ENCODE measurements at places on chromosomes 12 and 14. TPM values are rescaled to one million over a fixed set of nuclear protein-coding genes. Genes with fewer than 3 reads are reported as not detected.
A peak's percentile ranks its signal among the peaks of the same experiment; 100 is the strongest.

The CCDC88C gene
- total RNA-seq: 206 TPM

GRCh38 chr14:32200368-32201192 is 1.3 kb upstream of the RNU6-7 start:
- peaks cover 28% of the 10 kb centered on the region for H3K4me1 ChIP-seq
- H3K4me3 ChIP-seq: peak overlapping the region; percentile 90
- peak overlapping the region; percentile 99 for H3K27ac ChIP-seq

- H3K27me3 ChIP-seq: peaks cover 43% of the 10 kb centered on the region
- H3K27ac ChIP-seq: no peak overlapping the region
- DNase-seq: no peak
- peaks cover 5% of the 10 kb centered on the region for H3K36me3 ChIP-seq
- peaks cover 30% of the 10 kb centered on the region for H3K4me1 ChIP-seq
These were observed 295.6 kb downstream of the DPF3 start for GRCh38 chr14:72598306-72598705.

DNA sequence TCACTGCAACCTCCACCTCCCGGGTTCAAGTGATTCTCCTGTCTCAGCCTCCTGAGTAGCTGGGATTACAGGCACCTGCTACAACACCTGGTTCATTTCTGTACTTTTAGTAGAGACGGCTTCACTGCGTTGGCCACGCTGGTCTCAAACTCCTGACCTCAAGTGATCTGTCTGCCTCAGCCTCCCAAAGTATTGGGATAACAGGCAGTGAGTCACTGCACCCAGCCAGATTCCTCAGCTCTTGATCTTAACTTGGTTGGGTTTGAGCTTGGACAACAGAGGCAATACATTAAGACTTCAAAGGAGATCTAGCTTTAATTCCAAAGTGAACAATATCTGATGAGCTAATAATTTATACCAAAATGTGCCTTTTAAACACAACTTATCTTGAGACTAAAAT is 5.6 kb downstream of the DAZAP2 start:
- peaks cover 53% of the 10 kb centered on the region for H3K4me1 ChIP-seq
- H3K4me3 ChIP-seq: no peak overlapping the region
- peak overlapping the region; percentile 33 for H3K27ac ChIP-seq
- DNase-seq: no peak

The SLC5A8 gene
- total RNA-seq: not detected

- no peak overlapping the region for H3K4me3 ChIP-seq
- DNase-seq: no peak
- peaks cover under 1% of the 10 kb centered on the region for H3K27me3 ChIP-seq
- no peak overlapping the region for H3K27ac ChIP-seq
- H3K4me1 ChIP-seq: no peaks in the 10 kb centered on the region
- H3K36me3 ChIP-seq: no peaks in the 10 kb centered on the region
These were observed 5.4 kb upstream of the DPPA3 start for GRCh38 chr12:7705846-7706245.

The DIO2 gene
- total RNA-seq: not detected

The CIROP gene
- total RNA-seq: not detected

- H3K27ac ChIP-seq: no peak overlapping the region
- peaks cover under 1% of the 10 kb centered on the region for H3K36me3 ChIP-seq
- no peak for DNase-seq
- no peaks in the 10 kb centered on the region for H3K27me3 ChIP-seq
- no peak overlapping the region for H3K4me3 ChIP-seq
These were observed 268.9 kb downstream of the RAD51B start for GRCh38 chr14:68088451-68088854.

- H3K4me1 ChIP-seq: peaks cover 6% of the 10 kb centered on the region
- H3K36me3 ChIP-seq: peaks cover 12% of the 10 kb centered on the region
- no peaks in the 10 kb centered on the region for H3K27me3 ChIP-seq
- no peak for DNase-seq
These were observed 12.7 kb downstream of the PLBD2 start for GRCh38 chr12:113370923-113371682.

DNA sequence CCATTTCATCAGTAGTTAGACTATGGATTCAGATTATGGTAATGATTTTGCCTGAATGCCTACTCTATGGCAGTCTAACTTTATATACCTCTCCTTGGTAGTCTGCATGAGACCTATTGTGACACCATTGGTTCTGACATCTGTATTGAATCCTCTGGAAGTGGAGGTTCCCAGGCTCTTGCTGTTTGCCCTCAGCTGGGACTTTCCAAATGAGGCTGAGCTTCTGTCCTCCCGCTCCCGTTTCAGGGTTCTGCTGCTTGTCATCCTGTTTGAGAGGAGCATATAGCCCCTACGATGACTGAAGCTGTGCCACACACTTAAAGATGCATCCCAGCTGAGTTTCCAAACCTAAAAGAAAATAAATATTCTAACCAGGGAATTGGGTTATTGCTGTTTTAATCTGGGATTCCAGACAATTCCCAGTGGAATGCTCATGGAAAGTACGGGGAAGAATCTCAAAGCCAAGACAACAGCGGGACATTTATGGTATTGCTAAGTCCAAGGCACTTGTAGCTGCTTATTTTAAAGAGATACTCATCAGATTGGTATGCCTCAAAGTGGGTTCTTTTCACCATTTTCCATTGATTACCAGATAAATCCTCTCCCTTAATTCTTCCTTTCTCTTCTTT is 105.9 kb downstream of the ETV6 start:
- no peak overlapping the region for H3K4me3 ChIP-seq
- DNase-seq: no peak
- H3K4me1 ChIP-seq: peaks cover 7% of the 10 kb centered on the region
- H3K36me3 ChIP-seq: peaks cover 25% of the 10 kb centered on the region

GRCh38 chr12:89247541-89247942 is 104.8 kb downstream of the DUSP6 start:
- no peak overlapping the region for H3K27ac ChIP-seq
- peaks cover 39% of the 10 kb centered on the region for H3K4me1 ChIP-seq
- DNase-seq: no peak

- peaks cover 10% of the 10 kb centered on the region for H3K4me1 ChIP-seq
- peak overlapping the region; percentile 61 for H3K4me3 ChIP-seq
- peak overlapping the region; percentile 22 for H3K27ac ChIP-seq
- H3K36me3 ChIP-seq: no peaks in the 10 kb centered on the region
These were observed 103.6 kb downstream of the SSPN start for GRCh38 chr12:26298785-26299621.

- no peaks in the 10 kb centered on the region for H3K36me3 ChIP-seq
- peaks cover 14% of the 10 kb centered on the region for H3K4me1 ChIP-seq
- peak; percentile 76 for DNase-seq
These were observed 118.8 kb upstream of the DIO3 start for GRCh38 chr14:101442451-101442850.

GRCh38 chr12:84732828-84733340 is 179.7 kb downstream of the SLC6A15 start:
- H3K4me1 ChIP-seq: no peaks in the 10 kb centered on the region
- no peaks in the 10 kb centered on the region for H3K36me3 ChIP-seq
- no peak overlapping the region for H3K4me3 ChIP-seq
- no peak for DNase-seq
- H3K27ac ChIP-seq: no peak overlapping the region
- no peaks in the 10 kb centered on the region for H3K27me3 ChIP-seq

The CDKL1 gene
- 13.7 TPM for total RNA-seq

The GSC gene
- total RNA-seq: not detected

- peaks cover 54% of the 10 kb centered on the region for H3K36me3 ChIP-seq
- H3K4me3 ChIP-seq: no peak overlapping the region
- H3K27me3 ChIP-seq: no peaks in the 10 kb centered on the region
- H3K27ac ChIP-seq: no peak overlapping the region
These were observed 26.6 kb upstream of the RTRAF start for GRCh38 chr14:51962711-51963110.

GRCh38 chr12:16165506-16165905 is 112.0 kb downstream of the SLC15A5 start:
- H3K36me3 ChIP-seq: no peaks in the 10 kb centered on the region
- no peak overlapping the region for H3K27ac ChIP-seq
- DNase-seq: no peak
- H3K4me1 ChIP-seq: no peaks in the 10 kb centered on the region
- no peaks in the 10 kb centered on the region for H3K27me3 ChIP-seq

DNA sequence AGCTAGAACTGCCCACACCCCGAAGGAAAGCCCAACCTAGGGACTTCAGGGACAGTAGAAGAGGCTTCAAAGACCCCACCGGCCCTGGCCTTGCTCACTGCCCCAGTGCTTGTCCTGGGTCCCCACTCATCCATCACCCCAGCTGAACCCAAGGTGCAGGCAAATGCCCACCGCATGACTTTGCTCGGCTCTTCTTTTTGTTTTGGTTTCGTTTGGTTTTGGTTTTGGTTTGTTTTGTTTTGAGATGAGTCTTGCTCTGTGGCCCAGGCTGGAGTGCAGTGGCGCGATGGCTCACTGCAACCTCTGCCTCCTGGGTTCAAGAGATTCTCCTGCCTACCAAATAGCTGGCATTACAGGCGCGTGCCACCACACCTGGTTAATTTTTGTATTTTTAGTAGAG is 9.0 kb downstream of the CCDC85C start:
- H3K27ac ChIP-seq: peak overlapping the region; percentile 81
- H3K4me3 ChIP-seq: peak overlapping the region; percentile 58
- H3K27me3 ChIP-seq: no peaks in the 10 kb centered on the region
- no peaks in the 10 kb centered on the region for H3K36me3 ChIP-seq

- no peak overlapping the region for H3K27ac ChIP-seq
- no peak for DNase-seq
- no peak overlapping the region for H3K4me3 ChIP-seq
- peaks cover 10% of the 10 kb centered on the region for H3K36me3 ChIP-seq
These were observed 6.0 kb upstream of the SOS2 start for GRCh38 chr14:50237427-50237826.

DNA sequence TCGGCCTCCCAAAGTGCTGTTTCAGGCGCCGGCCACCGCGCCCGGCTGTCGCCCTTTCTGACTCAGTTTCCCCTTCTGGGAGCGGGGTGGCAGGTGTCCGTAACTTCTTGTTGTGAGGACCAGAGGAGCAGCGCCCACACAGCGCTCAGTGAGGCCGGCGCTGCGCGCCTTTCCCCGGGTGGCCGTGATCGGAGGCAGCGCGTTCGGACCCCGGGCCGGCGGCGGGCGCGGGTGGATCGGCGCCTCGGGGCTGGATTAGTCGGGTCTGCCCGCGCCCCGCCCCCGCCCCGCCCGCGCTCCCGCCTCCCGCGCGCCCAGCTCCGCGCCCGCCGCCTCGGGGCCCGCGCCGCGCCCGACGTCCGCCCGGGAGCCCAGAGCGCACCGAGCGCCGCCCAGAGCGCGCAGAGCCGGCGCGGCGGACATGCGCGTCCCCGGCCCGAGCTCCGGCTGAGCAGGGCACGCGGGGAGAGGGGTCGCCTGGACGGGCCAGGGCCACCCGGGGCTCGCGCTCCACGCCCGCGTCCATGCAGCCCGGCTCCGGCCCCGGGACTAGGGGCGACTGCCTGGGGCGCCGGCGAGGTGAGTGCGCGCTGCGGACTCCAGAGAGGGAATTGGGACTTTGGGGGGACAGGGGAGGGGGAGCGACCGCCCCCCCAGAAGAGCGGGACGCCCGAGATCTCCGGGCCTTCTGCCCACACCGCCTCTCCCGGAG is 50.6 kb downstream of the LRCOL1 start:
- peaks cover 10% of the 10 kb centered on the region for H3K4me1 ChIP-seq
- peak overlapping the region; percentile 79 for H3K4me3 ChIP-seq
- H3K27me3 ChIP-seq: peaks cover 2% of the 10 kb centered on the region
- peak; percentile 75 for DNase-seq
- H3K36me3 ChIP-seq: no peaks in the 10 kb centered on the region
- H3K27ac ChIP-seq: peak overlapping the region; percentile 48

Measured in activated naive CD8-positive, alpha-beta T cell treated with anti-CD3 and anti-CD28 coated beads, Interleukin-2, amount 10 ng/mL, durations not matched to agents 7 days and 5 days (primary cell).